DMS79 treated with DMSO at 0.1 percent for 48 hours (cell line): ENCODE measurements at places on chromosomes 2 and 18.

DNA sequence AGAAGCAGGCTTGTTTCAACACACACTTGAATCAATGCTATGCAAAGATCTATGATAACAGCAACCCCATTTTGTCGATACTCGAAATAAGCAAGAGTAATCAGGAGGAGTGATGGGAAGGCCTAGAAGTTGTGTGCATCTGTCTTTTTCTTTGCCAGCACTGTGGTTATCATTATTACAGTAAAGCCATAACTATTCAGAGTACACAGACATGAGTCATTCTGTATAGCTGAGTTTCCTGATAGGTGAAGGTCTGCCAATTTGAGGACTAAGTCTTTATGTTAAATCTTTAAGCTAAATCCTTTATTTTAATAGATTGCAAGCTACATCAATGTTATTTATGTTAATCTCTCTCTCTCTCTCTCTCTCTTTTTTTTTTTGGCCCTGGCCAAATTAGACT is 1344.4 kb upstream of the CELF4 start:
- no peak for DNase-seq

GRCh38 chr2:100546469-100546868 is 16.3 kb upstream of the PDCL3 start:
- DNase-seq: no peak

DNA sequence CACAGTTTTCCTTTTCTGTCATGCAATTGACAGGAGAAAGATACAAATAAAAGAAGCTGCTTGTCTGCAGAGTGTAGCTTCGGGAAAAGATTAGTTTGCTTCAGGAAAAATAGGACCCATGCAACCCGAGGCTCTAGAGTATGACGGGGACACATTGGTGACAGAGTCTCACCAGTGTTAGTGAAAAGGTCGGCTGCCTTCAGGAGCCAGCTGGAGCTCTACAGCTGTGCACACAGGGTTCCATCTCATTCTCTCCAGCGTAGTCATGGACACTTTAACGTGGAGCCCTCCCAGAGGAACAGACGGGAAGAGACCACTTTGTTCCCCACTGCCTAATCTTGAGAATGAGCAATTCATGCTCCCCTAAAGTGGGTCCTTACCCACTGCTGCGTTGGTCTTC is 42.9 kb downstream of the FECH start:
- DNase-seq: peak; percentile 52

- no peak for DNase-seq
Measured at GRCh38 chr18:28062443-28062842, 114.5 kb downstream of the CDH2 start.

DNA sequence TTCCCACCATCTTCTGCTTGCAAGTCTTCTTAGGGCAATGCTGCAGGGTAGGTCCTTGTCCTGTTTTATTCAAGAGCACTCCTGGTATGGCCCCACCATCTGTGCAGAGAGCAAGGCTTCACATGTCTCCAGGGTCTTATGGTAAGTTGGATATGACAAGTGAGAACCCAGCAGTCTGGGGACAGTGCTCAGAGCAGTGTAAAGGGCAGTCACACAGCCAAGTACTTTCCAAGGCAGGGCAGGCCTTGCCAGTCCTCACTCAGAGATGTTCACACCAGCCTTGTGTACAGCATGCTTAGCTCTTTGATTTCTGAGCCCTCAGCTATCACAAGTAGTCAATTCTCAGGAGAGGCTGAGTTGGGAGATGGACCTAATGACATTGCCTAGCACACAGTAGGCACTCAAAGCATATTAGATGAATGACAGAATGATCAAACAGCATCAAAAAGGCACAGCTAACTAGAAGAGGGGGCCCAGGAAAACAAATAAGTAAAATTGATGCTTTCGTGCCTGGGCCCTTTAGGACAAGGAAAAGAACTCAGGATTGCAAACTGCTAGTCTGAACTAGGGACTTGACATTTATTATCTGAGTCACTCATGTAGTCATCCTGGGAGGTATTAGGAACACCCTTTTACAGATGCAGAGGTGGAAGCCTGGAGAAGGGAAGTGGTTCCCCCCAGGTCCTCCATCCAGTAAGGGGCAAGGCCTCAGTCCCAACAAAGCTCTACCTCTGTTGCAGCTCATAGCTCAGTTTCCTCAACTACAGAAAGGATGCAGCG is 86.7 kb upstream of the CTAGE1 start:
- no peak for DNase-seq

- DNase-seq: no peak
Measured at GRCh38 chr2:214005337-214005736, 405.5 kb upstream of the VWC2L start.

DNA sequence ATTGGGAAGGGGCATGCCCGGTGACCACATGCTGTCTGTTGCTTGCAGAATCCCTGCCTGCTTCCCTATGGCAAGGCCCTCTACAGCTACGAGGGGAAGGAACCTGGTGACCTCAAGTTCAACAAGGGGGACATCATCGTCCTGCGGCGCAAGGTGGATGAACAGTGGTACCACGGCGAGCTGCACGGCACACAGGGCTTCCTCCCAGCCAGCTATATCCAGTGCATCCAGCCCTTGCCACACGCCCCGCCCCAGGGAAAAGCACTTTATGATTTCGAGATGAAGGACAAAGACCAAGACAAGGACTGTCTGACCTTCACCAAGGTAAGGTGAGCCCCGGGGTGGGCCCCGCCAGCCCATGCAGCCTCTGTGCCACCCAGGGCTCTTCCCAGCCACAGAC is 218.6 kb downstream of the SH3RF3 start:
- DNase-seq: no peak

- no peak for DNase-seq
Measured at GRCh38 chr2:64210816-64211215, 66.6 kb upstream of the PELI1 start.

DNA sequence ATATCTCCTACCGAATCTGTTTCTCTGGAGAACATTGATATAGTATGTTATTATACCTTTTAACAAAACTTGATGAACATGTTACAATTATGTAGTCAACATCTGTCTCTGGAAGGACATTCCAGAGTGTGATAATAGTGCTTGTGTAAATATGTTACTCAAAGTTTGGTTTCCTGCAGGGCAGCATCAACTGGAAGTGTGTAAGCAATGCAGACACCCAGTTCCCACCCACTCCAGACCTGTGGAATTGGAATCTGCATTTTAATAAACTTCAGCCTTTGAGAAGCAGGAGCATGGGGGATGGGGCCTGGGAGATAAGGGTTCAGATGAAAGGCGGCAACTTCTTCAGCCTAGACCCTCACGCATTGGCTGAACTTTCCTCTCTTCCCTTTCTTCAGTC is 398.9 kb downstream of the RND3 start:
- DNase-seq: no peak

GRCh38 chr2:233912691-233913423 is 4.3 kb upstream of the TRPM8 start:
- DNase-seq: no peak

- peak; percentile 43 for DNase-seq
Measured at GRCh38 chr18:12376034-12376753, 833 bp downstream of the AFG3L2 start.

- no peak for DNase-seq
Measured at GRCh38 chr2:72914206-72914559, 3.1 kb upstream of the EMX1 start.

- peak; percentile 31 for DNase-seq
Measured at GRCh38 chr2:100260712-100261620, 61.3 kb downstream of the LONRF2 start.

GRCh38 chr2:180562378-180562777 is 418.0 kb upstream of the UBE2E3 start:
- no peak for DNase-seq

- no peak for DNase-seq
Measured at GRCh38 chr2:229408356-229408755, 137.3 kb upstream of the PID1 start.

GRCh38 chr2:181660181-181660580 is 3.3 kb upstream of the CERKL start:
- DNase-seq: no peak

GRCh38 chr2:208594642-208595385 is 188.2 kb downstream of the PTH2R start:
- no peak for DNase-seq

- DNase-seq: no peak
Measured at GRCh38 chr18:64785686-64786085, 636.8 kb upstream of the LINC00305 start.

DNA sequence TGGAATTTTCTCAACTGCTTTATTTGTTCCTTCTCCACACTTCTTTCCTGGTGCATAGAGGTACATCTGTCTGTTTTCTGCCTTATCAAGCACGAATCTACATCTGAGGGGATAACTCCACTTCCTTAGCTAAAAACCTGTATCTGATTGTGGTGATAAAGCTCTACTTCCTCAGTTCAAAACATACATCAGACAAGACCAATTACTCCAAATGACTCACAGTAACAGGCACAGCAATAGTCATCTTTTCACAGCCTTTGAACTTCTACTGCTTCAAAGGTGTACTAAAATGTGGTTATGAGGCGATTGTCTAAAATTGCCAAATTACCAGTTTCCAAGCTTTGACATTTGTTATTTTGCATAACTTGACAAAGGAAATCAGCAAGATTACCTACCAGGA is 803.6 kb upstream of the ZEB2 start:
- peak; percentile 7 for DNase-seq

DNA sequence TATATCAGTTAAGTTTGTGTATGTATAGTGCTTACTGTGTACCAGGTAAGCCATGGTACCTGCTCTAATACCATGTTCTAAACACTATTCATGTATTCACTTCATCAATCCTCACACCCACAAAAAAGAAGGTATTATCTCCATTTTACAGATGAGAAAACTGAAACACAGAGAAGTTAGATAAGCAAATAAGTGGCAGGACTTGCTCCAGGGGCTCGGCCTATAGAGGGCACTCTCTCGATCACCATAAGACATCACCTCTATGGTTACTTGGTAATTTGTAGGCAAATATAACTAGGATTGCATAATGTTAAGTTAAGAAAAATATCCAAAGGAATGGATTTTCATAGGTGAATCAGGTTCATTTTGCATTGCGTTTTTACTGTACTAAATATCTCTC is 118.1 kb upstream of the FN1 start:
- no peak for DNase-seq

GRCh38 chr2:10216677-10217488 is 85.8 kb upstream of the HPCAL1 start:
- no peak for DNase-seq

DNA sequence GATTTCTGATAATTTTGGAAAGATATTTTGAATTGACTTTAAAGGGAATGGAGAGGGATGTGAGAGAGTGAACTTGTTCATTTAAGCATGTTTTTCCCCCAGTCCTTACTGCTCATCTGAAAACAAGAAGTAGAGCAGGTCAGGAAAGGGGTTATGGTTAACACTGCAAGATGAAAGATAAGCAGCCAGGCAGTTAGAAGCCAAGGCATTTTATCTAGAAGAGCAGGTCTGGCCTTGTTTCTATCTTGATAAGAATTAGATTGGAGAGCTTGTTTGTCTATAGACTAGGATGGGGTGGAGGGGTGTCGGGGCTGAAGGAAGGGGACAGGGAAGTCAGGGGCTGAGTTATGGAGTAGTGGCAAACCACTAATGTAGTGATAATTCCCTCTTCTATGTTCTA is 171.6 kb downstream of the IKZF2 start:
- no peak for DNase-seq

GRCh38 chr18:53817976-53818950 is 406.2 kb downstream of the MBD2 start:
- no peak for DNase-seq

- no peak for DNase-seq
Measured at GRCh38 chr2:105824446-105824845, 79.7 kb downstream of the NCK2 start.

DNA sequence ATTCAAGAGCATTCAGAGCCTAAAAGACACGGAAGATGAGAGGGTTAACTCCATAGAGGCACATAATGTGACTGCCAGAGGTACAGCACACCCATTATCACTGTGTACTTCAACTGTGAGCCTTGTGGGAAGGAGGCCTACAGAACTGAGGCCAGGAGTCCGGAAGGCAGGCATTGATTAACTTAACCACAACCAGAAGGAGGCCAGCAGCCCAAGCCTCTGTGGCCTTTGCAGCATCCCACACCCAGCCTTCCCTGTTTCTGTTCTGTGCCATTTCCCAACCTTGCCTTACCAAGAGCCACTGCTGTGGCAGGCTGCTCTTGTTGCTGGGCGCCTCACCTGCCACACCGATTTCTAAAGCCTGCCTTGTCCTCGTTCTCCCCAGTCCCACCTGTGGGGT is 27.2 kb downstream of the SIGLEC15 start:
- DNase-seq: no peak

GRCh38 chr18:5574843-5575242 is 31.0 kb upstream of the EPB41L3 start:
- no peak for DNase-seq

- DNase-seq: no peak
Measured at GRCh38 chr2:152406836-152407161, 71.8 kb downstream of the FMNL2 start.

DNA sequence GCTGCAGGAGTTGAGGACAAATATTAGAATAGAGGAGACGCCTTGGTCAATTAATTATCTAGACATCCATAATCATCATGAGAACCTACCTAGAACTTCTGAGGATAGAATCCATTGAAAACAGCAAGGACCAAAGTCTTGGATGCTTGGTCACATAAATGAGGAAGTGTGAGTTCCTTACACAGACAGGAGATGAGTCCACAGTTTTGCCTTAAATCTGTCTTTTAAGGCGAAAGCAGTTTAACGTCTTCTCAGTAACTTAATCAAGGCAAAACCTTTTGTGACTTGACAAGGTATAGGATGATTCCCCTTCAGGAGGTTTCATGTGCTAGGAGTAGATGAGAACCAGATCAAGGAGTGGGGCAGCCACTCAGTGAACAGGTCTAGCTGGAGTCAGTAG is 1783.2 kb upstream of the CELF4 start:
- no peak for DNase-seq

DNA sequence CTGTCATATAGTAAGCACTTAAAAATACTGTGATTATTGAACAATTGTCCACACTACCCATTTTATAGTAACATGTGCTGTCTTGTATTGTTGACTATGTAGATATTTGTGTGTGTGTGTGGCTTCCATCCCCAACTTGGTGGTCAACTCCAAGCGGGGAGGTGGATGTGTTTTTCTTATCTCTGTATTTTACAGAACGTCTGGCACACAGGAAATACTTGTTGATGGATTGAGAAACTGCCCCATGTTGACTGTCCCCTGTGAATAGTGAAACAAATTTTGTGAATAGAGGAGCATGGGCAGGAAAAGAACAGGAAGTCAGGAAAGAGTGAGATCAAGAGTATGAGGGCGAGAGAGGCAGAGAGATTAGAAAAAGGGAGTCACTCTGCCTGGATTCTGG is 83.6 kb downstream of the CELF4 start:
- DNase-seq: no peak

GRCh38 chr2:25089605-25090315 is 47.9 kb downstream of the EFR3B start:
- DNase-seq: no peak

DNA sequence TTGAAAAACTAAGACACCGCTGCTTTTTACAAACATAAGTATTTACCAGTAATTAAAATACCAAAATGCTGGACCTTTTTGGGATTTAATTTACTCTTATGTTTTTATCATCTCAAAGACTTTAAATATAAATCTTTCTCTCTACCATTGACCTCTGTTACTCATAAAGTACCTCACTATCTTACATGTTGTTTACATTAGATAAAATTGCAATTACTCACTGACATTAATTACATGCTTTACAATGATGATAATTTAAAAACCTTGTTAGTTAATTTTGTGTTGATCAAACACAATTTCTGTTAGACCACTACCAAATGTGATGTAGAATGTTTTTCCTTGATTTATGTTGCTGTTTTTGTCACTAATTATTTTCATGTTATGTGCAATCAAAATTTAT is 139.5 kb downstream of the PTH2R start:
- DNase-seq: no peak
